ENCODE measurements at places on chromosomes 16 and 17.

GRCh38 chr17:57915985-57916757, 39.0 kb downstream of the CUEDC1 start:
- no peak for DNase-seq

DNA sequence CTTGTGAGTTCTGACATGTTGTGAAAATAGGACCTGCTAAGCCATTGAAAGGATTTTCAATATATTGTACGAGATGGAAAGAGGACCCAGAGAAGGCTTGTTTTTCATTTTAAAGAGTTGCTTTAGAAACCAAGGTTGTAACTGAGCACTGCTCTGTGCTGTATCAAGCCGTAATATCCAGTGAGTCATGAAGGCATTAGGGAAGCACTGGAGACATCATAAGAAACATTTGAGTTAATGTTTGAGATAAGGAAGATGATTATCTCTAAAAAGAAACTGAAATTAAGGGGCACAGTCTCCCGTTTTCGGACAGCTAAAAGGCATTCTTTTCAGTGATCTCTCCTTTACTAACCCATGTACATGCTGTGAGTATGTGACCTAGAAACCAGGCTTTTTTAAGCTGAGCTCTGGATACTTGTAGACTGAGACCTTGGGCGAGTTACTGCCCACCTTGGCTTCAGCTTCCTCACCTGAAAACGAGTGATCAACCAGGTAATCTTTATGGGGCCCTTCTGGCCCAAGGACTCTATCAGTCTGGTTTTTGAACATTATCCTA, 149.2 kb upstream of the TBX2 start:
- no peak for DNase-seq

GRCh38 chr17:61400717-61401388, 1.2 kb downstream of the TBX2 start:
- DNase-seq, result no peak

GRCh38 chr16:75019007-75019406, 20.2 kb downstream of the ZNRF1 start:
- DNase-seq, result no peak

DNA sequence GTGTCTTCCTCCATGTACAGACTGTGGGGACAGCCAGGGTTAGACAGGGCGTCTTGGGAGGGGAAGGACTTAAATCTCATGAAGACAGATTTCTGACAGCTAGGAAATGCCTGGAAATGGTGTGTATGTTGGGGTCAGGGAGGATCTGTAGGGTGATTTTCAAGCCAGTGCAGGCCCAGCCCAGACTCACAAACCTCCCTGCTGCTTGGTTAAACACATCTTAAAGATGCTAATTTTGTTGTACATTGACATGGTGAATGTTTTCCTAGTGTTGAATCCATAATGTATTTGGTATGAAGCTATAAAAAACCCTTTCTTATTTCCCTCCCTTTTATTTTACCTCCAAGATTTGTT, 238.3 kb downstream of the CCDC182 start:
- DNase-seq, result no peak

DNA sequence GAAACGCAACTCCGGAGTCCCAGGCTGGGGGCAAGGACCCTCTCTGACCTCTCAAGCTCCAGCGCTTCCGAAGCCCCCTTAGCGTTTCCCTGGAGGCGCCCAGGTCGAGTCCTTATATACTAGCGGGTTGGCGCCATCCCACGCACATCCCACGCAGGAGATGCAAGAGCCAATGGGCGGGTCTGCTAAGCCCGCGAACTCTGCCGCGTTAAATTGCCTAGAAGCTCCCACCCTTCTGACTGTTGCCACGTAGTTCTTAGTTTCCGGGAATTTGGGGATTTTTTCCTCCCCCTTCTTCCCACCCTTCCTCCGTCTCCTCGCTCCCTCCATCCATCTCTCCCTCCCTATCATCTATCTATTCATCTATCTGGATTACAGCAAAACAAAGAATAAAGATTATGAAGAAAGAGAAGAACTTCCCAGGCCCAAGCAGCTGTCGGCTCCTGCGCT, at the start of gene SLFN11:
TSS of gene SLFN11 (minus strand) at position 88 of the 450 bp plus-strand sequence. CDS start 9,814 bp downstream, outside the sequence.
- peak; percentile 79 for DNase-seq

- DNase-seq, result no peak
Measured at GRCh38 chr16:14003074-14003570, 68.0 kb upstream of the MRTFB start.

GRCh38 chr17:41710472-41711090, 1.6 kb upstream of the GAST start:
- no peak for DNase-seq

DNA sequence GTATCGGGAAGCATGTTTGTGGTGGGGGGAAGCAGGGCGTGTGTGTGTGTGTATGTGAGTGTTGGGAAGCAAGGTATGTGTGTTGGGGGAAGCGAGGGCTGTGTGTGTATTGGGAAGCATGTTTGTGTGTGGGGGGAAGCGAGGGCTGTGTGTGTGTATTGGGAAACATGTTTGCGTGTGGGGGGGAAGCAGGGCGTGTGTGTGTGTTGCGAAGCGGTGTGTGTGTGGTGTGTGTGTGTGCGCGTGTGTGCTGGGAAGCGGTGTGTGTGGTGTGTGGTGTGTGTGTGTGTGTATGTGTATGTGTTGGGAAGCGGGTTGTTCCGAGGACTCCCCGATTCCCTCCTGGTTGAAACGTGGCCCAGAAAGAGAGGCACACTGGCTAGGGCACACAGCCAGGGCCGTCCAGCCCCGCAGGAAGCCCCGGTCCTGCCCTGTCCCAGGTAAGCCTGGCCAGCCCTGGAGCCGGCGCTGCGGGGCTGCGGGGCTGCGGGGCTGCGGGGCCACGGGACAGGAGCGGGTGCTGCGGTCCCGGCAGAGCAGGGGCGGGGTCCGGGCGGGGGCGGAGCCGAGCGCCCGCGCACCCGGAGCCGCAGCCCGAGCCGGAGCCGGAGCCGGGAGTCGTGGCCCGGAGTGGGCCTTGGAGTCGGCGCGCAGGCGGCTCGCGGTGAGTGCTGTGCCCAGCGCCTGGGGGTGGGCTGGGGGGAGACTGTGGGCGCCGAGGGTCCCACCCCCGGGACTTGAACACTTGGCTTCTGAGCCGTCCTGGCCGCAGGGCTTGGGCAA, at the start of gene NOD2:
TSS of gene NOD2 (plus strand) at position 608 of the 783 bp plus-strand sequence. CDS start 5,890 bp downstream, outside the sequence.
- DNase-seq, result no peak

GRCh38 chr17:38442548-38442947, 14.3 kb downstream of the ARHGAP23 start:
- DNase-seq, result no peak

DNA sequence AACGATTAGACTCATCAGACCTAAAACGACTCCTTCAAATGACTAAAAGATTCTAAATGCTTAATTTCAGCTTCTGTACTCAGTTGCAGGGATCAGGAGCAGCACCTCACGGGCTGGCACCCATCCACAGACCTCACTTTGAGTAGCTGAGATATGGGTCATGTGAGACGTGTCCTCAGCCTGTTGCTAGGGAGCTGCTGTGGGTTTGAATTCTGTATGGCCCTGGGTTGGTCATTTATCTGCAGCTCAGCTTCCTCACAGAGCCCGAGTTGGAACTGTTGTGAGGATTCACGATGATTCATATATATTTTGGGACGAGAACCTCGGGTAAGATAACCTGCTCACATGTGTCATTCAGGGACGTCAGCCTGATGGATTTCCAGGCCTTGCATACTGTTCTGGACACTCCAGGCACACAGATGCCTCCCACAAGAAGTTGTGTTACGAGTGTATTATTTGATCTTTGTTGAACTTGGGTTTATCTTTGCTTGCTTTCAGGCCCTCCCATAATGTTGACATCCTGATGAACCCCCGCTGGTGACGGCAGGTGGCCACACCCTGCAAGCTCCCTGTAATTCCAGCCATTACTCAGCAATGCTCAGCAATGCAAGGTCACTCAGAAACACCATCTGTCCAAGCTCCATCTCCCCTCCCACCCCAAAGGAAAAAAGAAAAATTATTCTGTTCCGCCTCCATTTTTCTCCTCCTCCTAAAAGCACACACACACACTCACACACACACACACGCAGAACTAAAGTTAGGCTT, 137.6 kb downstream of the RBFOX3 start:
- DNase-seq, result no peak

DNA sequence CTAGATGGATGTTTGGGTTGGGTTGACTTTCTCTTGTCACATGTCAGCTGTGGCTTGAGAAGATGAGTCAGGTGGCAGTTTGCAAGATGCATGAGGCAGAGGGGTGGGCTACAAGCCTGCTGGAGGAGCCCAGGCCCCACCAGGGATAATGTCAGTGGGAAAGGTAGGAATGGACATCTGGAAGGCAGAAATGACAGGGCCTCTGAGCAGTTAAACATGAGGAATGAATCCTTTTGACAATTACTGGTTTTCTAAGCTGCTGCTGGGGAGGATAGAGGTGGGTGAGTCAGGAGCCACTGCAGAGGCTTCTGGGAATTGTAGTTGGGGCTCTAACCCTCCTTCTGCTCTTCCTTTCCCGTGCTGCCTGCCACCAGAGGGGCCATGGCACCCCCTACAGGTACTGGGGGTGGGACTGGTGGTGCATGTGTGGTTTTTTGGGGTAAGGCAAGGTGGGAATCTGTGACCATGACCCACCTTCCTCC, 15.7 kb downstream of the SLC52A1 start:
- DNase-seq, result no peak

GRCh38 chr17:73390221-73390620, 78.4 kb upstream of the CDC42EP4 start:
- no peak for DNase-seq

DNA sequence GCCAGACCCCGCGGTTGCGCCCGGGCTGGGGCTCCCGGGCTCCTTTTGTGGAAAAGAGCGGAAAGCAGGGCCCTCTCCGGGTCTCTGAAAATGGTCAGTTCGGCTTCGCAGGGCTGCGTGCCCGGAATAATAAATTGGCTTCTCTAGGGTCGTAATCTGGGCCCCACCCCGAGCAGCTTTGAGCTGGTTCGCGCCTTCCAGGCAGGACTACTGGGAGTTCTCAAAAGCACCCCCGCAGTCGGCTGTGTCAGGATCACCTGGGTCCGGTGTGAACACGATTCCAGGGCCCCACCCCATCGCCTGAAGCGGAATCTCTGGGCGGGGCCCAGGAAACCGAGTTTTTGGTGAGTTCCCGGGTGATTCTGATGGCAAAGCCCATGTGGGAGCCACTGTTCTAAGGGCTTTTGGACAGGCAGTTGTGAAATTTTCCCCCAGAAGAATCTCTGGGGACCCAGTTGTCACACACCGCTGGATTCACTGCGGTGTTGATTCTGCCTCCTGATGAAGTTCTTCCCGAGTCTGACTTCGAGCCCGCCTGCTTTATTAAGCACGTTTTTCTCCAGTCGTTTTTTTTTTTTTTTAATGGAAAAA, 77.0 kb downstream of the MRC2 start:
- DNase-seq, result no peak

- DNase-seq, result no peak
Measured at GRCh38 chr16:30731411-30731810, 16.8 kb upstream of the PHKG2 start.

DNA sequence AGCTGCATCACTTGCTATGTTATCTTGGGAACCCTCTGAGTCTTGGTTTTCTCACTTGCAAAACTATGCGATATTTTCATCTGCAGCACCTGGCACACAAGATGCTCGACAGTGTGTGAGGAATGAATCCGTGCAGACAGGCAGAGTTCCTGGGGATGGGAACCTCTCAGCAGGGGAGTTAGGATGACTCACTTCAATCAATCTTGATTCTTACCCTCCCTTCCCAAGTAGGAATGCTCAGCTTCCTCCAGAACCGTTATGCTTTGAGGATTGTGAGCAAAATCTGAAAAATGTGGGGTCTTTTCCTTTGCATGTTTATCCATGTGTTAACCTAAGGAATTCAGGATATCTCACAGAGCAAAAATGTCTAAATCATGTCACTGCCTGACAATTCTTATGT, 68.9 kb upstream of the HNF1B start:
- DNase-seq, result no peak

GRCh38 chr17:74569020-74570003, 2.0 kb upstream of the CD300H start:
- DNase-seq, result no peak

DNA sequence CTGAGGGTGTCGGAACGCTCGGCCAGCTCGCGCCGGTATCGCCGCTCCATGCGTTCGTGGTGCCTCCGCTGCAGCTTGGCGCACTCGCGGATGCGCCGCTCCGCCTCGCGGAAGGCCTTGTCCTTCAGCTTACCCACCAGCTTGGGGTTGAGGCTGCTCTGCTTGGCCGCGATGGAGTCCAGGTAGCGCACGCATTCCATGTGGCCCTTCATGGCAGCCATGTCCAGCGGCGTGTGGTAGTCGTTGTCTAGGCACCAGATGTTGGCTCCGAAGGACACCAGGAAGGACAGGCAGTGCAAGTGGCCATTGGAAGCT, 2.8 kb downstream of the USH1G start:
- DNase-seq, result no peak

DNA sequence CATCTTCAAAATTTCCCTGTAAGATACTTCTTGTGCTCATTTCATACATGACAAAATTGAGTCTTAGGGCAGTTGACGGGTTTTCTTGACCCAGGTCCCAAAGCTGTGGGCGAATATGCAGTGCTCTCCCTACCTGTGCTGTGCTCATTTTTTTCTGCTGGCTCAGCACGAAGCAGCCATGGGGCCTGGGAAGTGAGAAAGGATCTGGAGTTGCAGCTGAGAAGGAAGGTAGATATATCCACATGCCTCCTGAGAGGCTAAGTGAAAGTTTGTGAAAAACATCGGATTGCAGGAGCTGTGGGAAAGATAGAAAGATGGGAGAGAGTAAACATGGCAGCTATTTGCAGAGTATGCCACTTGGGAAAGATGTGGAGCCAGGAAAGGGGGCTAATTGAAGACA, 42.9 kb upstream of the MON1B start:
- no peak for DNase-seq

GRCh38 chr17:55281649-55282378, 17.1 kb downstream of the HLF start:
- DNase-seq, result no peak

DNA sequence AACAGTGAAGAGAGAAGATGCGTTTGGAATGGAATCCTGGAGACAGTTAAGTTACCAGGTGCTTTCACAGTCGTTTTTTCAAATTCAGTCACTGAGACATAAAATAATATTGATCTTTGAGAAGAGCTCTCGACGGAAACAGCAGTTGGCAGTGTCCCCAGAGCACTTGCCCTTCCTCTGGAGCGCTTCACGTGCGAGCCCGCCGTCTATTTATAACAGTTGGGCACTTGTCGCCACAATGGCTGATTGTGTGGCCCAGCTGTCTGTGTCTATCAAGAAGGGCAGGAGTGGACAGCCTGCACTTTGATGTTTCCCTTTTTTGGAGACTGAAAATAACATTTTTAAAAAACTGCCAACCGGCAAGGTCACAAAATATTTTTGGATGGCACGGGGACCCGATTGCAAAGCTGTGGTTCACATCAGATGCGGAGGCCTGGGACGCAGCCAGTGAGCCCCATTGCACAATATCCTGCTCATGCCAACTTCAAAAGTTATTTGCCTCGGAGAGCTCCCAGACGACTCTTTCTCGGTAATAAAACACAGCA, 62.9 kb downstream of the ADCY9 start:
- peak; percentile 17 for DNase-seq

GRCh38 chr17:65678546-65678945, 117.1 kb upstream of the AXIN2 start:
- DNase-seq, result no peak

- no peak for DNase-seq
Measured at GRCh38 chr16:53034306-53034705, 18.4 kb downstream of the CHD9NB start.
